ENCODE measurements at places on chromosomes 6 and 20. TPM values are rescaled to one million over a fixed set of nuclear protein-coding genes. Genes with fewer than 3 reads are reported as not detected.
A peak's percentile ranks its signal among the peaks of the same experiment; 100 is the strongest.

GRCh38 chr20:47330071-47330470 is 26.4 kb downstream of the ZMYND8 start:
- DNase-seq, result no peak

GRCh38 chr6:16602035-16602434 is 159.2 kb downstream of the ATXN1 start:
- DNase-seq, result no peak

DNA sequence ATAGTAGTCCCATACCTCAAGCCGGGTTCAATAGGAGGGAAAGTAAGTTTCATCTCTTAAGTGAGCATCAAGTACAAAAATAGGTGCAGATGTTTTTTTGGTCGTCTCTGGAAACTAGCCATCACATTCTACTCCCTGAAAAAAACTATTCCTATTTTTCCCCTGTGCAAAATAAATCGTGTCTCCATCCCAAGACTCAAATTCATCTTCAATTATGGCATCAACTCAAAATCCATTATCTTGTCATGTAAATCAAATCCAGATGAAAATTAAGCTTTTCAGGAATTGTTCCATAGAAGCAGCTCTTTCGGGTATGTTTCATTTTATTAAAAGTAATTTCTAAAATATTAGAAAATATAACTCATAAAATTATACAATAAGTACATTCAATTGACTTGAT is 1368.4 kb downstream of the GRIK2 start:
- DNase-seq, result no peak

- DNase-seq, result no peak
Measured at GRCh38 chr6:153121311-153121710, 9.8 kb downstream of the RGS17 start.

DNA sequence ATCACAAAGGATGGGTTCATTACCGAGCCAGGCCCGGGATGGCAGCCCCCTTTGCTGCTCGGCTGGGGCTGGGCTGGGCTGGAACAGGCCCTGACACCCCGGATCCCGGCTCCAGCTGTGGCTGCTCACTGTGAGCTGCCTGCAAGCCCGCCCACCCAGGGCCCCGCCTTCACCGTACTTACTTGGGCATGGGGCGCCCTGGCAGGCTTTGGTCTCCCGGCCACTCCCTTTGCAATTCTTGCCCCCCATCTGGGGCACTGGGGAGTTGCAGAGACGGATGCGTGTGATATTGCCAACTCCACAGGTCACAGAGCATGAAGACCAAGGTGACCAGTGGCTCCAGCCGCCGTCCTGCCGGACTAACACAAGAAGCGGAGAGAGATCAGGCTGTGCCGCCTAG is 16.7 kb downstream of the THBS2 start:
- no peak for DNase-seq

GRCh38 chr6:14055541-14055940 is 62.0 kb upstream of the CD83 start:
- DNase-seq, result no peak

DNA sequence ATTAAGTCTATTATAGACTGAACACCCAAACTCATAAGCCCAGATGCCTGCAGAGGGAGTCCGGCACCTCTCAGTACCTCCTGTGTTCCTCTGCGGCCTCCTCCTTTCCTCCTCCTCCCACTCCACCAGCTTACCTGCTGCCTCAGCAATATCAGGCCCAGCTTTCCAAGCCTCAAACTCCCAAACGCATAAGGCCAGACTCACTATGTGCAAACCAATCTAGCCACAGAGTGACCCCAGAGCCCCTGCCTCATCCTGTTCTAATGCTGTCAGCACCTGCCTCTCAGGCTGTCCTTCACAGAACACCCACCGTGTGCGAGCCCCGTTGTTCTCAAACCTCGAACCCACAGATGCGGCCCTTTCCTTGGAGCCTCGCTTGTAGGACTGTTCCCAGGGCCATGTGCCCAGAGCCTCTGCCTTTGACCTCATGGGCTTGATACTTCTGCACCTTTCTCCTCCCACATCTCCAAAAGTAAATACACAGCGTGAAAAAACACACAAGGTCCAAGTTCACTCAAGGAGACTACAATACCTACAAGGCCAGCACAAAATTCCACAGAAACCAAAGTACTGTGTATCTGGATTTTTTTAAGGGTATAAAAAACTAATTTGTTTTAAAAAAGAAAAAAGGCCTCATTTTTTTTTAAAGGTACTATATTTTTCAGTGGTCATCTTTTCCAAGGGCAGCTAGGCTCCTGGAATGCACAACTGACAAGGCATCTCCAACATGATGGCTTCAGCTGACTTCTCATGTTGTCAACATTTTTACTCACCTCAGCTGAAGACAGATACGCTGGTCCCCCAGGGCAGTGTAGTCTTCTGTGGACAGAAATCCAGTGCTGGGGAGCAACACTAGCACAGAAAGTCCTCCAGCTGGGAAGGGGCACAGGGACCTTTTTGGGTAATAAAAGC is 52.3 kb downstream of the ABHD12 start:
- DNase-seq, result no peak

GRCh38 chr6:169165561-169166300 is 87.9 kb downstream of the THBS2 start:
- no peak for DNase-seq

- DNase-seq, result no peak
Measured at GRCh38 chr20:62219992-62220665, at the start of gene HRH3. TSS of gene HRH3 (minus strand) at chr20:62220278. CDS start at chr20:62219970, 308 bp downstream.

- peak; percentile 21 for DNase-seq
Measured at GRCh38 chr6:113558966-113559365, 298.2 kb upstream of the MARCKS start.

GRCh38 chr6:114024746-114025145 is 53.8 kb upstream of the HDAC2 start:
- no peak for DNase-seq

GRCh38 chr20:18388860-18389259 is 78.0 kb downstream of the DZANK1 start:
- DNase-seq, result peak; percentile 46

- DNase-seq, result peak; percentile 71
Measured at GRCh38 chr6:25311331-25311840, 32.2 kb downstream of the CARMIL1 start.

DNA sequence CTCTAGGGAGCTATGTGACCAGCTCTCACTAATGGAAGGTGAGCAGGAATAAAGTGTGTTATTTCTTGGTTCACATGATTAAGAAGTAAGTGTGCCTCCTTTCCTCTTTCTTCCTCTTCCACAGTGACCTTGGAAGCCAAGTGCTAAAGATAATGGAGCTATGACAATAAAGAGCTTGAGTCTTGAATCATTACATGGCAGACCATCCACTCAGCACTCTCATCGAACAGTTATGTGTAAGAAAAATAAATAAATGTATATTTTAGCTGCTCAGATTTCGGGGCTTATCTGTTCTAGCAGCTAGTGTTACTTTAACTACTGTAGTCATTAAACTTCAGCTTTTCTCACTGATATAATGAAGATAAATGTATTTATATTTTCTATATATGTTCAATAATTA is 72.9 kb downstream of the HDGFL1 start:
- no peak for DNase-seq

The LY86 gene
- total RNA-seq, result not detected

The C20orf144 gene
- under 0.01 TPM for total RNA-seq

The MYL9 gene
- total RNA-seq, result 29.4 TPM

The CDSN gene
- 0.29 TPM for total RNA-seq

The LKAAEAR1 gene
- total RNA-seq, result not detected

The SFT2D1 gene
- total RNA-seq, result 31.0 TPM
